ENCODE measurements at places on chromosomes 5 and 9. TPM values are rescaled to one million over a fixed set of nuclear protein-coding genes. Genes with fewer than 3 reads are reported as not detected.

DNA sequence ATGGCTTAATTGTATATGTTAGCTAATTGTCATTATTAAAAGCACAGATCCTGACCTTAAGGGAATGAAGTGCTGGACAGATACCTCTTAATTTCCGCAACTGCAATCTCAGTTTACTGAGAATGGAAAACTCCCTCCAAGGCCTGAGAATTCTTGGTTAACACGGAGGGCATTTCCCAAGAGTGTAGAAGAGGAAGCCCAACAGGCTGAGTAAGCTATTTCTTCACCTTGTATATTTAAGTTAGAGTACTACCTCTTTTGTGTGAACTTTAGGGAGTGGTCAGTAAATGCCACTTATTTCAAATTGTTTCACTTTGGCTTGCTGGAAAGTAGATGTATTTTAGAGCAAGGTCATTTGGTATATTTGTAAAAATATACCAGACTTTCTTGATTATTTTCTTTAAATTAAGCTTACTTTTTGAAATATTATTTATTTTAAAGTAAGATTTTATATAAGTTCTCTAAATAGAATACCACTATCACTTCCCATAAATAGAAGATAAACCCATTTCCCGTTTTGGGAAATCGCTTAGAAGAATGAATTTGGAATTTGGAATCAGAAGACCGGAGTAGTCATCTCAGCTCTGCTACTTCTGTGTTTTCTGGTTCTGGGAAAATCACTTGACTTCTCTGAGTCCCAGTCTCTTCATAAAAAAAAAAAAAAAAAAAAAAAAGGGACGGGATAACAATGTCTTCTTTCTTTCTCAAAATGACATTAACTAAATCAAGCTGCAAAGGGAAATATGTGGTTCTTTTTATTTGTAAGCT, 26.0 kb upstream of the C9orf72 start:
- no peak for DNase-seq

- peak; percentile 60 for DNase-seq
Measured at GRCh38 chr5:14773588-14773987, 98.0 kb downstream of the ANKH start.

DNA sequence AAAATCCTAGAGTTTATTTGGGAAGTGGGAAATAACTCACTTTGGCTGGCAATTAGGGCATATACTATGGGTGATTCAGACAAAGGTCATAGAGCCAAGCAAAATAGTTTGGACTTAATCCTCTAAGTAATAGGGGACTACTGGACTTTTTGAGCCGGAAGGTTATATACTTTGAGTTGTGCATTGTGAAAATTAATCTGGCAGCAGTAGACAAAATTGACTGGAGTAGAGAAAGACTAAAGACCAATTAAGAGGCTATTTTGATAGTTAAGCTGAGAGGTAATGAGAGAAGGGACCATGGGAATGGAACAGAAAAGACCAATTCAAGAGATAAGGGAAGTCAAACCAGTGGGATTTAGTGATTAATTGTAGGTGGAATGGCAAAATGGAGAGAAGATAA, 28.9 kb downstream of the COX7C start:
- DNase-seq = no peak

DNA sequence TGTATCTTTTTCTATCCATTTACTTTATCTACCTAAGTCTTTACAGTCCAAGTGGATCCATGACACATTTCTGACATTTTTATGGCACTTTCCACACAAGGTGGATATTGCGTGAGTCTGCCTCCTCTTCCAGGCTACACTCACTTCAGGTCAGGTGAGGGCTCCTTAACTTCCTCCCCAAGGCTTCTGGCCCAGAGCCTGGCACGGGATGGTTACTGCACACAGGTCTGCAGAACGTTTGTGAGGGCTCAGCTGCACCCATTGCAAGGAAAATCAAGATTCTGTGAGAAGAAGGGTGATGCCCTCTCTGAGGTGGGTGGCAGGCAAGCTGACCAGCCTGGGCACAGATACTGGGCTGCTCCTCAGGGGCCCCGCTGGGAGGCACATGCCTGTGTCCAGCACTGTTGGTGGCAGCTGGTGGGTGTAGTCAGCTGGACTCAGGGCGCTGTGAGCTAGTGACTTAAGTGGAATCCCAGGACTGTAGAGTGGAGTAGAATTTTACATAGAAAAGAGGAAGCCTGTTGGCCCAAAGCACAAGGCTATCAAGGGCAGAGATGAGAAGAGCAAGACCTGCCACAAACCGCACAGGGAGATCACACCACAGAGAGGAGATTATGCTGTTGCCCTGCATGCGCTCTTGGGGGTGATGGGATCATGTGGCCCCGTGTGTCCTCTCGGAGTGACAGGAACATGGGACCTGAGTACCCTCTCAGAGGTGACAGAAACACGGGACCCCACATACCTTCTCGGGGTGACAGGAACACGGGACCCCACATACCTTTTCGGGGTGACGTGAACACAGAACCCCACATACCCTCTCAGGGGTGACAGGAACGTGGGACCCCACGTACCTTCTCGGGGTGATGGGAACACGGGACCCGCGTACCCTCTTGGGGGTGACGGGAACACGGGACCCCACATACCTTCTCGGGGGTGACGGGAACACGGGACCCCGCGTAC, 21.3 kb downstream of the AHRR start:
- peak; percentile 48 for DNase-seq

DNA sequence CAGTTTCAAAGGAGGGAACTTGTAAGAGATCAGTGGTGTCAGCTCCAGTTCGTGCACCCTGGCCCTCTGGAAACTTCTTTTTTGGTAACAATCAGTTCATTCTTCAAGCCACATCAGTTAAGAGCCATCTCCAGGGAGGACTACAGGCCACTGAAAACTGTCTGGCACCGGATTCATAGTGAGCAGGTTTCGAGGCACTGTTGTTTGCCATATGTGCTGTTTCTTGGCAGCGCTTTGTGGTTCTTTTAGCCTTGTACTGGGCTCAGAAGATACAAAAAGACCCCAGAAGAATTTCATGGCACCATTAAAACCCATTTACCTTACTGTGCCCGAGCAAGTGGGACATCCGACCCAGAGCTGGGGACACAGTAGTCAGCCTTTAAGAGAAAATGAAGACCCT, 68.5 kb downstream of the OTULIN start:
- DNase-seq = no peak

Gene INSYN2B
- total RNA-seq = not detected

All from H7 (cell line).